Stimulated activated CD8-positive, alpha-beta memory T cell treated with anti-CD3 and anti-CD28 coated beads, Interleukin-15, amount 100 ng/mL, for 24 hours (primary cell): ENCODE measurements at places on chromosomes 2 and 18.

- no peak for DNase-seq
These were observed 67.0 kb upstream of the TCF4 start for GRCh38 chr18:55654986-55655385.

GRCh38 chr2:207504513-207505170, 25.1 kb upstream of the CREB1 start:
- DNase-seq, result no peak

GRCh38 chr2:228040995-228041394, 140.5 kb downstream of the SPHKAP start:
- no peak for DNase-seq

- no peak for DNase-seq
These were observed 132.2 kb downstream of the TDRD15 start for GRCh38 chr2:21256006-21256405.

DNA sequence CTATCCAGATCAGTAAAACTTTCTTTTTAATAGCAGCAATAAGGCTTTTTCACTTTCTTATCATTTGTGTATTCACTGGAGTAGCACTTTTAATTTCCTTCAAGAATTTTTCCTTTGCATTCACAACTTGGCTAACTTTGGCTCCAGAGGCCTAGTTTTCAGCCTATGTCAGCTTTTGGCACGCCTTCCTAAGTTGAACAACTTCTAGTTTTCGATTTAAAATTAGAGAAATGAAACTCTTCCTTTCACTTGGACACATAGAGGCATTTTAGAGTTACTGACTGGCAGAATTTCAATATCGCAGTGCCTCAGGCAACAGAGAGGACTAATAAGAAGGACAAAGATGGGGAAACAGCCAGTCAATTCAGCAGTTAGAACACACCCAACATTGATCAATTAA, 577.4 kb downstream of the DSC3 start:
- no peak for DNase-seq

DNA sequence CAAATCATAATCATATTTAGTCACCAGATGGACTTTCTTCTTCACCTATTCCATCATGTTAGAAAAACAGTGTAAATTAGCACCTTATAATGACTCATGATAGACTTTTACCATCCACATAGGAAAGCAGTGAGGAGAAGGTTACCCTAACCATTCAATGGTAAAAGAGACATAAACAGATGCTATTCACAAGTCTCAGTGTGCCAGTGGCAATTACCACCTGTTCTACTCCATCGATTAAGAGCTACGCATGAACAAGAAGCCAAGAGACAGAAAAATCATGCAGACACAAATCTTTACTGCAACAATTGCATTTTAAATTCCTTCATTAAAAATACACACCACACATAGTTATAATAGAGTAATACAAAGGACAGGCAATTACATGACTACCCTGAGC, 106.7 kb upstream of the CHAC2 start:
- DNase-seq, result no peak

GRCh38 chr2:223472771-223473170, 129.4 kb downstream of the SCG2 start:
- no peak for DNase-seq

DNA sequence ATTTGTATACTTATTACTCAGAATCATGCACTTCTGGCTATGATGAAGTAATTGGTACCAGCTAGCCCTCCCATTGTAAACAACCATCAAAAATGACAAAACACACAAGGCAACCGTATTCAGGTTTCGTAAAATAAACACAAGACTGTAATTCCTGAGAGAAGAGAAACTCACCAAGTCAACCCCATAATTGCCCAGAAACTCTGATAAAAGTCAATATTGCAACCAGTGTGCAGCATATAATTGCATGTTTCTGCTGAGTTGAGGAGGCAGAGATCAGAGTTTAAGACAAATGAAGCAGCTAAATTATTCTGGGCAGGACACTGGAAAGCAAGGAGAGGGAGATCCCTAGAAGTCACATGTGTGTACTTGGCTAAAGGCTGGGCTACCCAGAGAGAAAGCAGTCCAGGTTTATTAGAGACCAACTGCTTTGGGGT, 90.3 kb downstream of the ROCK2 start:
- DNase-seq, result no peak

DNA sequence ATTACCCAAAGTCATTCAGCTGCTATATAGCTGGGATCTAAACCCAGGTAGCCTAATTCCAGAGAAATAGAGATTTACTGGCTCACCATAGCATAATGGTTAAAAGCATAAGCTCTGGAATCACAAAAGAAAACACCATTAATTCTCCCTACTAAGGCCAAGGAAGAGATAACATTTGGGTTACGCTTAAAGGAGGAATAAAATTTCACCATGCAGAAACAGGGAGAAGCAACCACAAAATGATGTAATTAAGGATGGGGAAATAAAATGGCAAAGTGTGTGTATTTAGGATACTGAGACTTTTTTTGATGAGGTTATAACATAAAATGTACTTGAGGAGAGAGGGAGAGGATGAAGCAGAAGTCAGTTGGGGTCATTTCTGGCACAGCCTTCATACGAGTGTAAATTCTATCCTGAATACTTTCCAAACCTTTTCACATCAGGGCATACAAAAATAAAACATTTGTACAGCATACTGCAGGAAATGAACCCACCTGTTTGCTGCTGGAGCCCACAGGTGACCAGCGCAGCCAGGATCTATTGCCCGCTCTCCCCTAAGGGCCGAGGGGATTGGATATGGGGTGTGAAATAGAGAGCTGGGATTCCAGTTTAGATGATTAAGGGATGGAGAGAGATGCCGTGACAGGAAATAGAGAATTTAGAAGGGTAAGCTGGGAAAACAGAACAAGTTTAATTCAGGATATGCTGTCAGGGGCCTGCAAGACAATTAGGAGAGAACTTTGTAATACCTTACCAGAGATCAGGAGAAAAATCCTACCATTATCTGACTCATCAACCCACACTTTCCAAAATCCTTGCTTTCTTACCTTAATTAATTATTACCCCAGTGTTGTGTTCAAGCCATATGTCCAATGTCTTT, 43.8 kb upstream of the SERTAD2 start:
- no peak for DNase-seq

GRCh38 chr2:160652236-160652635, 158.6 kb upstream of the RBMS1 start:
- DNase-seq, result no peak

DNA sequence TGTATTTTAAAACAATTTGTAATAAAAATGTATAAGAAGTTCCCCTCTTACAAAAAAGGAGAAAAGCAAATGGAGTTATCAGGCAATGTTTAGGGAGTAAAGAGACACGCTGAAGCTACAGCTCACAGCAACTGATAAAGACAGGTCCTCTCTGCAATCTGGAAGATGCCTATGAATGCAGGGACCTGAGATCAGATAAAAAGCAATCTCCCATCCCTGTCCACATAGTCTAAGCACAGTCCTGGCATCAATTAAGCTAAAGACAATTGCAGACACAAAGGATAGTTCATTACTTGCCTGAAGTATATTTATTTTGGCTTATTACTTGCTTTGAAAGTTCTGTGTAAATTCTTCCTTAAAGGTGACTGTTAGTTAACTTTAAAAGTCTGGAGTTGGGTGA, 5.0 kb downstream of the EIF2AK3 start:
- DNase-seq, result no peak

GRCh38 chr2:204437815-204438756, 107.2 kb upstream of the PARD3B start:
- DNase-seq, result no peak

GRCh38 chr2:236136538-236136937, 31.6 kb downstream of the GBX2 start:
- DNase-seq, result no peak

- no peak for DNase-seq
These were observed 378.5 kb upstream of the ID2 start for GRCh38 chr2:8303322-8303832.

GRCh38 chr2:8578335-8579244, 103.3 kb upstream of the ID2 start:
- no peak for DNase-seq
